Mesenchymal stem cell (in vitro differentiated cells and primary cell): ENCODE measurements at places on chromosomes 6 and 20.

- H3K27ac ChIP-seq, result no peak overlapping the region
- no peaks in the 10 kb centered on the region for H3K36me3 ChIP-seq
- H3K4me1 ChIP-seq, result no peaks in the 10 kb centered on the region
- no peak overlapping the region for H3K4me3 ChIP-seq
Measured at GRCh38 chr20:37713396-37713795, 19.6 kb downstream of the CTNNBL1 start.

GRCh38 chr20:37185686-37186085, 6.3 kb upstream of the MROH8 start:
- DNase-seq, result no peak
- no peak overlapping the region for H3K27ac ChIP-seq
- peaks cover 9% of the 10 kb centered on the region for H3K4me1 ChIP-seq
- no peak overlapping the region for H3K4me3 ChIP-seq
- peaks cover 67% of the 10 kb centered on the region for H3K36me3 ChIP-seq

DNA sequence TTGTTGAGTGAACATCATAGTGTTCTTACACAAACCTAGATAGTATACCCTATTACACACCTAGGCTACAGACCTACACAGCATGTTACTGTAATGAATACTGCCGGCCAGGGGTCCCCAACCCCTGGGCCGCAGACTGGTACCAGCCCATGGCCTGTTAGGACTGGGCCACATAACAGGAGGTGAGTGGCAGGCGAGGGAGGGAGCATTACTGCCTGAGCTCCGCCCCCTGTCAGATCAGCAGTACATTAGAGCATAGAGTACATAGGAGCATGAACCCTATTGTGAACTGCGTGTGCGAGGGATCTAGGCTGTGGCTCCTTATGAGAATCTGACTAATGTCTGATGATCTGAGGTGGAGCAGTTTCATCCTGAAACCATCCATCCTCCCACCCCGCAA, 126.3 kb downstream of the PRND start:
- H3K27ac ChIP-seq, result no peak overlapping the region
- peaks cover 5% of the 10 kb centered on the region for H3K36me3 ChIP-seq
- no peak overlapping the region for H3K4me3 ChIP-seq
- H3K4me1 ChIP-seq, result no peaks in the 10 kb centered on the region
- H3K27me3 ChIP-seq, result no peaks in the 10 kb centered on the region
- no peak for DNase-seq

DNA sequence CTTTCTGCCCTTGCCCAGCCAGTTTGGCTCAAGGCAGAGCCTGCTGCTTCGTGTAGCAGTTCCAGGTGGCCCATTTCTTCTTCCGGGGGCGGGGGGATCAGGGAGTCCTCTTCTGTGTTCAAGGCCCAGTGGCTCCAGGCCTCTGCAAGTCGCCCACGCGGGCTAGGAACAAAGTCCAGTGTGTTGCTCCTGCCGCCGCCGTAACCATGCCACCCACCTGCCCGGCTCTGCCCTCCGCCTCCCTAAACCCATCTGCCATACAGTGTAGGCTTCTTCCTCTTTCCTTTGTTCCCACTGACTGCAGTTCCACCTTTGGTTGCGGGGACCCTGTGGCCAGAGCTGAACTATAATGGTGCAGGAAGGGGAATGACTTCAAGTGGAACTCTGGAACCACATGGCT, 43.9 kb upstream of the SRF start:
- H3K27me3 ChIP-seq, result no peaks in the 10 kb centered on the region
- H3K4me3 ChIP-seq, result no peak overlapping the region
- peaks cover 2% of the 10 kb centered on the region for H3K36me3 ChIP-seq
- peaks cover 65% of the 10 kb centered on the region for H3K4me1 ChIP-seq

GRCh38 chr6:6362056-6362840, 41.8 kb upstream of the F13A1 start:
- no peaks in the 10 kb centered on the region for H3K27me3 ChIP-seq
- H3K4me3 ChIP-seq, result no peak overlapping the region
- H3K4me1 ChIP-seq, result no peaks in the 10 kb centered on the region
- DNase-seq, result no peak
- H3K36me3 ChIP-seq, result no peaks in the 10 kb centered on the region
- H3K27ac ChIP-seq, result no peak overlapping the region

DNA sequence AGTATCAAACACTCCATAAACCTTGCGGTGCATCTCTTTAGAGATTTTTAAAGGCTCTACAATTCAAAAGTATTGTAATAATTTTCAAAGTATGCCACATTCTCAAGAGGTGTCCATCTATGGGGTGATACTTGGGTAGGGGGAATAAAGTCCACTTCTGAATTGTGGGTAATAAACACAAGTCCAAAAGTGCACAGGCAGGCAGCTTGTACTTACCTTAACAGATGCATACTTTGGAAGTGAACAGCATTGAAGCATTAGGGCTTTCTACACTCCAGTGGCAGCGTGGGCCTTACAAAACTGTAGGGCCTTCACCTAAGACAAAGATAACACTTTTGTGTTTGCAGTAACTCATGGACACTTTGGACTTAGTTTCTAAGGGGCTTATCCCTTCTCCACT, 58.6 kb downstream of the AIG1 start:
- H3K4me3 ChIP-seq, result no peak overlapping the region
- DNase-seq, result no peak
- no peaks in the 10 kb centered on the region for H3K36me3 ChIP-seq
- peaks cover 2% of the 10 kb centered on the region for H3K4me1 ChIP-seq

DNA sequence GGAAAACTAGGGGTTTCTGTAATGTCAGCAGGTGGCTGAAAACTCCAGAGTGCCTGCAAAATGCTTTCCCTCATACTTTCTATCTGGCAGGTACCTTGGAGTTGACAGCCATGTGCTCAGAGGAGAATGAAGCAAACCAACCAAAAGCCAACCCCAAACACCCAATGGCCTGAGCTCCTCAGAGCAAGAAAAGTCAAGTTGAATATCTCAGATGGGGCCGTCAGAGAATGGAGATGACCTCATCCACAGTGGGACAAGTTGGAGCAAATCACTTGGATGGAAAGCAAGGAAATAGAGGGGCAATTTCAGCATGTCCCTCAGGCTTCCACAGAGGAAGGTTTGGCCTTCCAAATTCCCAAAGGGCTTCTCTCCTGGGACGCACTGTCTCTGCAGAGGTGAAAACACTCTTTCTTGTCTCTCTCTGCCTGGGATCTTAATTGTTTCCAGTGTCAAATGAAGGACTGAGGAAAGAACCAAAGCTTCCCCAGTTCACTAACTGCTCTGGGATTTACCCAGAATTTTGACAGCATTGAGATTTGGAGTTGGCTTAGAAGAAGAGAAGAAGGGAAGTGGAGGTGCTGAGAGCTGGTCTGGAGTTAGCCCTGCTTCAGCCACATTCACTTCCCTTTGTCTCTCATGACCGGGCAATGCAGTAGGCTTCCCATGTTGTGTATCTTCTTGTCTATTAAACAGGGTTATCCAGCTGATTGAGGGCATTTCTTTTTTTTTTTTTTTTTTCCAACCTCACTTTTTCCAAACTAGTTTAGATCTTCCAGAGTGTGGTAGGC, 42.2 kb downstream of the PRND start:
- no peak overlapping the region for H3K27ac ChIP-seq
- peaks cover 7% of the 10 kb centered on the region for H3K4me1 ChIP-seq
- H3K36me3 ChIP-seq, result no peaks in the 10 kb centered on the region

- no peaks in the 10 kb centered on the region for H3K27me3 ChIP-seq
- no peak for DNase-seq
Measured at GRCh38 chr20:34871320-34871926, 1.2 kb downstream of the GGT7 start.

GRCh38 chr6:144637541-144637940, 352.4 kb downstream of the UTRN start:
- H3K27me3 ChIP-seq, result no peaks in the 10 kb centered on the region
- DNase-seq, result no peak
- no peaks in the 10 kb centered on the region for H3K4me1 ChIP-seq
- H3K4me3 ChIP-seq, result no peak overlapping the region
- H3K36me3 ChIP-seq, result no peaks in the 10 kb centered on the region
- no peak overlapping the region for H3K27ac ChIP-seq

- H3K4me3 ChIP-seq, result no peak overlapping the region
- no peaks in the 10 kb centered on the region for H3K27me3 ChIP-seq
- no peaks in the 10 kb centered on the region for H3K36me3 ChIP-seq
- no peak overlapping the region for H3K27ac ChIP-seq
- no peak for DNase-seq
- H3K4me1 ChIP-seq, result no peaks in the 10 kb centered on the region
Measured at GRCh38 chr6:125025164-125025854, 63.1 kb downstream of the RNF217 start.

DNA sequence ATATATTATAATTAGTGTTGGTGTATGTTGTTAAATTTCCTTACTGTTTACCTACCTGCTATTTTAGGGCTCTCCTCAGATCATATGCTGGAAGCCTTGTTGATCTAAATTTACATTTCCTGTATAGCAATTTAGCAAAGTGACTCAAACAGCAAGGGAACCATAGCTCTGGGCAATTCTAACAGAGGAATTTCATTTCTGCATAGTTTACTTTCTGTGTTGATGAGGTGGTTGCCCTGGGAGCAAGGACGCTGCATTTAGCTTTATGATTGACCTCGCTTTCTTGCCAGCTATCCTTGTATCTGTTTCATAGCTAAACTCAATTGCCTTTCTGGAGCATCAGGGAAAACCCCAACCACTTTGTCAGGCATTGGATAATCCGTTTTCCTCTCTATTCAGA, 810.8 kb downstream of the GRIK2 start:
- no peaks in the 10 kb centered on the region for H3K4me1 ChIP-seq
- DNase-seq, result no peak

DNA sequence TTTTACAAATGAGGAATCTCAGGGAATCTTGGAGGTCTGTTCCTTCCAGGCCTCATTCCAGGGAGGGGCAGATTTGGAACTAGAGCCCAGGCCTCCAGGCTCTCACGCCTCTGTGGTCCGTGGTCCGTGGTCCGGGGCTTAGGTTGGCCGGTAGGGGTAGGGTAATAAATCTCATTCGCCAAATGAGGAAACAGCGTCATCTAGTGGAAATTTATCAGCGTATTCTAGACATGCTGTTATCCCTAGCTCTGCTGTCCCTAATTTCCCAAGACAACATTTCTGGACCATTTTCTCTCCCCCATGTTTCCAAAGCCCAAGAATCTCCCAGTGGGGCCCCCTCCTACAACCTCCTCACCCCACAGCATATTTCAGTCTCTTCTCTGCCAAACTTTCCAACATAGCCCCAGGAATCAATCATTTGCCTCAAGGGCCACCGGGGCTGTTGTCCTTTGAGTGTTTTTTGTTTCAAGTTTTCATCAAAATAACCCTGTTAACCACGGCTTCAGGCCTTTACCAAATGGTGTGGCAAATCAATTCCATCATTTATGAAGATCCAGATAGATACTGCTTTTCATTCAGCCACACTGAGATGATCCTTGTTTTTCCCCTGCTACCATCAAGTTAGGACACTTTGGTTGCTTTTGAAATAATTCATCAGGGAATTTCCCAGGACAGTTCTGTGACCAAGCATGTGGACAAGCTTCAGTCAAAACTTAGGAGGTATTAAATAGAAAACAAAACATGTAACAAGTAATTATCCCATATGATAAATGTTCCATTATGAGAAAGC, 126.8 kb downstream of the ALDH8A1 start:
- H3K4me1 ChIP-seq, result no peaks in the 10 kb centered on the region
- no peak overlapping the region for H3K27ac ChIP-seq
- H3K36me3 ChIP-seq, result no peaks in the 10 kb centered on the region
- DNase-seq, result peak; percentile 88
- no peaks in the 10 kb centered on the region for H3K27me3 ChIP-seq

- no peaks in the 10 kb centered on the region for H3K36me3 ChIP-seq
- peak; percentile 51 for DNase-seq
- H3K4me3 ChIP-seq, result no peak overlapping the region
- no peak overlapping the region for H3K27ac ChIP-seq
Measured at GRCh38 chr6:74070091-74070490, 374.1 kb downstream of the CD109 start.

DNA sequence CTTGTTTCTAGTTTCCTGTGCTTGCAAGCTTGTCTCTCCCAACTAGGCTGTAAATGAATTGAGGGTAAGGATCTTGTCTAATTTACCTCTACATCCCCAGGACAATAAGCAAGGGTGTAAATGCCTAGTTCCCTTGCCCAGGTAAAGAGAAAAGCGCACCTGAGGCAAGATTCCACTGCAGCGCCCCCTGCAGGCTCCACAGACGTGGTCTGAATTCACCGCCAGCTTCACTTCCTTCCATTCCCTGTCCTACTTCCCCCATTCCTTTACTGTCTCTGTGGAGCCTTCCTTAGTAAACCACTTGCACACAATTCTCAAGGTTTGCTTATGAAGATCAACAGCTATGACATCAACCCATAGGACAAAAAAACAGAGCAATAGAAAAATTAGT, 42.3 kb downstream of the ANKEF1 start:
- no peaks in the 10 kb centered on the region for H3K27me3 ChIP-seq
- H3K4me3 ChIP-seq, result no peak overlapping the region
- H3K36me3 ChIP-seq, result no peaks in the 10 kb centered on the region
- no peaks in the 10 kb centered on the region for H3K4me1 ChIP-seq

DNA sequence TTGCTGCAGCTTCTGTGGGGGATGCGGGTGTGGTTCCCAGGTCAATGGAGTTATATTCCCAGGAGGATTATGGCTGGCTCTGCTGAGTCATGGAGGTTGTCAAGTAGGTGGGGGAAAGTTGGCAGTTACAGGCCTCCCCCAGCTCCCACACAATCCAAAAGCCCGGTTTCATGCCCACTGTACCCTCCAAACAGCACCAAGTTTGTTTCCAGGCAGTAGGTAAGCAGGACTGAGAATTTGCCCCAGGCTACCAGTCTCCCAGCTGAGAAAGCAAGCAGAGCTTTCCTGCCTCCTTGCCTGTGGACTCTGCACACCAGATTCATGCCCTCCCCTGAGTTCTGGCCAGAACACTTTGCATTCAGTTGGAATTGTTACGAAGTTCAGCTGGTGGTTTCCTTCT, 578.2 kb downstream of the MEI4 start:
- H3K27me3 ChIP-seq, result no peaks in the 10 kb centered on the region
- H3K4me1 ChIP-seq, result no peaks in the 10 kb centered on the region
- H3K4me3 ChIP-seq, result no peak overlapping the region
- H3K27ac ChIP-seq, result no peak overlapping the region

- peak overlapping the region; percentile 83 for H3K4me3 ChIP-seq
- H3K4me1 ChIP-seq, result peaks cover 13% of the 10 kb centered on the region
- peak overlapping the region; percentile 36 for H3K27ac ChIP-seq
- DNase-seq, result peak; percentile 86
- no peaks in the 10 kb centered on the region for H3K36me3 ChIP-seq
- H3K27me3 ChIP-seq, result peaks cover 11% of the 10 kb centered on the region
Measured at GRCh38 chr20:34703424-34704176, 544 bp upstream of the TP53INP2 start.

GRCh38 chr20:53613748-53614147, 20.1 kb upstream of the ZNF217 start:
- peaks cover 4% of the 10 kb centered on the region for H3K4me1 ChIP-seq
- no peak overlapping the region for H3K4me3 ChIP-seq
- H3K36me3 ChIP-seq, result no peaks in the 10 kb centered on the region
- no peak for DNase-seq

- no peak for DNase-seq
- no peak overlapping the region for H3K27ac ChIP-seq
- no peaks in the 10 kb centered on the region for H3K36me3 ChIP-seq
- H3K27me3 ChIP-seq, result peaks cover 4% of the 10 kb centered on the region
- H3K4me1 ChIP-seq, result peaks cover 4% of the 10 kb centered on the region
Measured at GRCh38 chr6:11601776-11602605, 64.4 kb downstream of the TMEM170B start.

- peak; percentile 71 for DNase-seq
- H3K4me1 ChIP-seq, result peaks cover 6% of the 10 kb centered on the region
- H3K27me3 ChIP-seq, result no peaks in the 10 kb centered on the region
- H3K27ac ChIP-seq, result peak overlapping the region; percentile 69
- no peak overlapping the region for H3K4me3 ChIP-seq
Measured at GRCh38 chr6:122790423-122791309, 1.6 kb downstream of the SMPDL3A start.

- DNase-seq, result no peak
- H3K27me3 ChIP-seq, result no peaks in the 10 kb centered on the region
- H3K36me3 ChIP-seq, result no peaks in the 10 kb centered on the region
- H3K4me3 ChIP-seq, result no peak overlapping the region
Measured at GRCh38 chr6:139198529-139199288, 63.8 kb downstream of the HECA start.
